Activated CD8-positive, alpha-beta memory T cell treated with anti-CD3 and anti-CD28 coated beads for 36 hours (primary cell): ENCODE measurements at places on chromosomes 7 and 10. TPM values are rescaled to one million over a fixed set of nuclear protein-coding genes. Genes with fewer than 3 reads are reported as not detected.

The FRAT1 gene
- total RNA-seq = 3.4 TPM

The NCF1 gene
- total RNA-seq = 0.31 TPM

The LIPJ gene
- total RNA-seq = not detected

The ERCC6 gene
- total RNA-seq = 14.9 TPM

The HMX2 gene
- not detected for total RNA-seq

The LRIT1 gene
- not detected for total RNA-seq

The CACNA2D1 gene
- total RNA-seq = not detected

The COPS6 gene
- 111 TPM for total RNA-seq

The PPP1R9A gene
- total RNA-seq = 0.08 TPM

The OR6V1 gene
- total RNA-seq = not detected

The NPFFR1 gene
- total RNA-seq = not detected

The GBX1 gene
- not detected for total RNA-seq

The ZNF438 gene
- 2.7 TPM for total RNA-seq

The SRRM3 gene
- not detected for total RNA-seq

The RBP3 gene
- not detected for total RNA-seq

The PI4K2A gene
- total RNA-seq = 14.6 TPM

The LRRTM3 gene
- not detected for total RNA-seq

The OR2A12 gene
- not detected for total RNA-seq

The PKD1L1 gene
- total RNA-seq = 0.08 TPM

The ERVW-1 gene
- not detected for total RNA-seq

The IL15RA gene
- 31.8 TPM for total RNA-seq

The PDLIM1 gene
- total RNA-seq = 0.44 TPM

The LBX1 gene
- total RNA-seq = not detected

The SPDYE2 gene
- total RNA-seq = 0.23 TPM

The C10orf143 gene
- 4.0 TPM for total RNA-seq

The ZNF398 gene
- total RNA-seq = 12.5 TPM

The SPDYE3 gene
- total RNA-seq = not detected

The IFT22 gene
- total RNA-seq = 10.5 TPM

The KIAA1217 gene
- total RNA-seq = 0.10 TPM

The CUL1 gene
- 84.0 TPM for total RNA-seq

The ALOX5 gene
- 0.25 TPM for total RNA-seq

The GARIN1A gene
- total RNA-seq = 0.21 TPM
